T-helper 2 cell (primary cell): ENCODE measurements at places on chromosomes 11 and 22.

GRCh38 chr11:73652046-73652730 lies 5.8 kb downstream of the PLEKHB1 start:
- DNase-seq: no peak

DNA sequence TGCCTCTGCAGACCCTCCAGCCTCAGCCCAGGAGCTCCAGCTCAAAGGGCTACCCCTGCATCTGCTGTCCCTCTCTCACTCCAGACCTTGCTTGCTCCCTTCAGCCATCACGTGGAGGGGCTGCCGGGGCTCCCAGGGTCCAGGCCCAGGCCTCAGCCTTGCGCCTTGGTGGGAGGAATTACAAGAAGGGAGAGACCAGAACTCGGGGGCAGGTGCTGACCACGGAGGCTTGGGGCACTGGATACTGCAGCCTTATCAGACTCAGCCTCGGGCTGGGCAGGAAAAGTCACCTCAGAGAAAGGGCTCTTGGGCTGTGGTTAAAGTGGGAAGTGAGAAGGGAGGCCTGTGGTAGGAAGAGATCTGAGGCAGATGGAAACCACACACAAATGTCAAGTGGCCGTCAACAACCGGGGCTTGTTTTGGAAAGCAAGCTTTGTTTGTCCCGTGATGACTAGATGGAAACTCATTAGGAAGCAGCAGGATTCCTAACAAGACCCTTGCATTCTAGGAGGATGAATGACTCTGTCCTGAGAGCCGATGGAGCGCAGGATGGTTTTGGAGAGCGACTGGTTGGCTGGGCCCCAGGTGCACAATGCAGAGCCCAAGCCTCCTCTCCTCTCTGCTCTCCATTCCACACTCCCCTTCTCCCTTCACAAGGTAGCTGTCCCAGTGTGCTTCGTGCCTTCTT lies 1321.7 kb downstream of the TBC1D22A start:
- no peak for DNase-seq

- no peak for DNase-seq
Measured at GRCh38 chr11:32870676-32871075, 21.9 kb upstream of the QSER1 start.

DNA sequence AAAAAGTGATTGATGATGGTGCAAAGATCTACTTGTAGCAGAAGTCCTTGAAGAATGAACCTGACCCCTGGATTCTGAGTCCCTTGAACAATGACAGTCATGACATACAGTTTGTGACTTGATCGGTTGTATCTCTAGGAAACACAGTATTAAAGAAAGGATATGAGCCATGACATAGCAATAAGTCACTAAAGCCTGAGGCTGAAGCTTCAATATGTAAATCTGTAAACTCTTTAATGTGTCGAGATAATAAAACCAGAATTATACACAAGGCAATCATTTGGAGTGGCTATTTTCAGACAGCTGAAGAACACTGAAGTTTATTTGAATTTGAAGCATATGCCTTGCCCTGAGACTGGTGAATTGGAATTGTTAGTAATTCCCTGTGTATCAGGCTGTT lies 911.5 kb upstream of the RAG2 start:
- no peak for DNase-seq

DNA sequence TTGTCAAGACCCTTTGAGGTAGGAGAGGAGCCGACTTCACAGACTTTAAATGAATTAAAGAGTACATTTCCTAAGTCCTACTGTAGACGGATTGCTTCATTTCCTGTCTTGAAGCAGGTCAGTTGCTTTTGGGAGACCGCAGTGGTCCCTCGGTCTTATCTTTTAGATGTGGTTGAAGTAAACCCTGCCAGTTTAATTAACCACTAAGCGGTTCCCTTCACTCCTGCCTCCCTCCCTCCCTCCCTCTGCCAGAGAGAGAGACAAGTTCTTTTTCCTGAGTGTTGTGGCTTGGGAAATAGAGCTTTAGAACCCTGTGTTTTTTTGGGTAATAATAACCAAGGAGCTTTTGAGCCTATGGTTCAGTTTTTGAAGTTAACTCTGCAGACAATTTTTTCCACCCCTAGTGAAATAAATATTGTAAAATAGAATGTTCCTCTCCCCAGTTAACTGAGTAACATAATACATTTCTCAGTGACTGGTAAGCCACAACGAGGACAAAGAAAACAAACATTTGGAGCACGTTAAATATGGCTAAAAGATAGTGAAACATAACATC lies 147.5 kb downstream of the LDLRAD3 start:
- no peak for DNase-seq

- peak; percentile 85 for DNase-seq
Measured at GRCh38 chr11:66408488-66409214, 12.2 kb upstream of the NPAS4 start.

DNA sequence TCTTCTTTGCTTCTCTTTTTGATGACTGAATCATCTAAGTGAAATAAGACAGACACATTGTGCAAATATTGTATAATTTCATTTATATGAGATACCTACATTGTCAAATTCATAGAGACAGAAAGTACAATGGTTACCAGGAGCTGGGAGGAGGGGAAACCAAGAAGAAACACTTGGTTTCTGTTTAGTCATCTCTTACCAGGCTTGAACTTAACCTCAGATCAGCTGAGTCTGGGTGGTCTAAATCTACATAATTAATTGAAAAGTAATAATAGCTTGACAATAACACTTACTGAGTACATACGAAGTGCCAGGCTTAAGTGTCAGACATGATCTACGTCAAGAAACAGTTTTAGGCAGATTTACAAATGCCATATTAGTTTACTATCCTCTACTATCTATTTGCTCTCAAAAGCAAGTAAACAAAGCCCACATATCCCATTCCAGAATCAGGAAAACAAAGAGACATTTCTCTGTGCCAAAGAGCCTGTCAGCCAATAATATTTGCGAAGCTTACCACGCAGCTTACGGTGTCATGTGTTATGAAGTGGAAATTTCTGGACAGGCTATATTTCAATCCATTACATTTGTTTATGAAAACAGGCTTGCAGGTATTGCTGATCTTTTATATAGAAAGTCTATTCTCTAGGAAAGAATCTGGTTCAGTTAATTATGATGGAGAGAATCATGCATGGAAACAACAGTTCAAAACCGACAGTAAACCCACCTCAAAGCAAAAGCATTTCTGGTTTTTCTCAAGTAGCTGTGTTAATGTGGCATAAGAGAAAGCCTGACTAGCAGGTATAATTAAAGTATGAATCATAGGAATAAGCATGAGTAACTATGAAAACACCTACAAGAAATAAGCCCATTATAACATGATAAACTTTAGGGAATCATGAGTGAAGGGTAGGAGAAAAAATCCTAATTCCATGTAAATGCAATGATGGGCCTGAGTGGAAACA lies 2.7 kb upstream of the ARHGAP42 start:
- no peak for DNase-seq

- no peak for DNase-seq
Measured at GRCh38 chr11:60937144-60937527, 12.9 kb downstream of the TMEM132A start.

DNA sequence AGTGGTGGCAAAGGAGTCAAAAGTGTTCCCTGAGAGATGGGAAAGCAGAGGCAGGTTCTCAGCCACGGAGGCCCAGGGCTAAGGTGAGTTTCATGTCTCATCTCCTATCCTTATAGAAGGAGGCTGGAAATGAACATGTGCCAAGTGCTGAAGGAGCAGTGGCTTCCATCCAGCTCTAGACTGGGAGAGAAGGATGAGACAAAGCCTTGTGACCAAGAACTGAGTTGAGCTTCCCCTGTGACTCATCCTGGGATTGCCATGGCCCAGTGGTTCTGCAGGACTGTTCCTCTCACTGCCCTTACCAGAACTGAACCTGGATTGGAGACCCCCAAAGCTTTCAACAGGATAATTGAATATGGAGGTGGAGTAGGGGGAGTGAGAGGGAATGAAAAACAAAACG lies 16.7 kb upstream of the OR9Q1 start:
- DNase-seq: no peak

DNA sequence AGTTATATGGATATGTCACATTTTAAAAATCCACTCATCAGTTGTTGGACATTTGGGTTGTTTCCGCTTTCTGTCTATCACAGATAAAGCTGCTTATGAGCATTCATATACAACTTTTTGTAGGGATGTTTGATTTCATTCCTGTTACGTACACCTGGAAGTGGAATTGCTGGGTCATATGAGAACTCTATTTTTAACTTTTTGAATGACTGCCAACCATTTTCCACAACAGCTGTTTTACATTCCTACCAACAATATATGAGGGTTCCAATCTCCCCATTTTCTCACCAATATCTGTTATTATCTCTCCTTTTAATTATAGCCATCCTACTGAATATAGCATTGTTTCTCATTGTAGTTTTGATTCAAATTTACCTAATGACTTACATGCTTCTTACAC lies 172.0 kb downstream of the UVRAG start:
- DNase-seq: no peak

- DNase-seq: no peak
Measured at GRCh38 chr11:12118949-12119348, 8.6 kb downstream of the MICAL2 start.

DNA sequence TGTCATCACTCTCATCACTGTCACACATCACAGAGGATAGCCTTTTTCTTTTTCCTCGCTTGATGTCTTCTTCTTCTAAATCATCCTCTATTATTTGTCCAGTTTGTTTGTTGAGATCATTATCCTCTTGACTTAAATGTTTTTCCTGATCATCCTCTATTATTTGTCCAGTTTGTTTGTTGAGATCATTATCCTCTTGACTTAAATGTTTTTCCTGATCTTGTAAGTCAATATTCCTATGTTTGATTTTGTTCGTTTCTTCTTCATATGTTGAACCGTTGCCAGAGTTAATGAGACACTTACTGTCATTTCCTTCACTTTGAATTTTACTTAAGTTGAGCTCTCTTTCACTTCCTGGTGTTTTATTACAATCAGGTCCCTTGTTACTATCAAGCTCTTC lies 5.6 kb downstream of the CCDC82 start:
- DNase-seq: no peak

DNA sequence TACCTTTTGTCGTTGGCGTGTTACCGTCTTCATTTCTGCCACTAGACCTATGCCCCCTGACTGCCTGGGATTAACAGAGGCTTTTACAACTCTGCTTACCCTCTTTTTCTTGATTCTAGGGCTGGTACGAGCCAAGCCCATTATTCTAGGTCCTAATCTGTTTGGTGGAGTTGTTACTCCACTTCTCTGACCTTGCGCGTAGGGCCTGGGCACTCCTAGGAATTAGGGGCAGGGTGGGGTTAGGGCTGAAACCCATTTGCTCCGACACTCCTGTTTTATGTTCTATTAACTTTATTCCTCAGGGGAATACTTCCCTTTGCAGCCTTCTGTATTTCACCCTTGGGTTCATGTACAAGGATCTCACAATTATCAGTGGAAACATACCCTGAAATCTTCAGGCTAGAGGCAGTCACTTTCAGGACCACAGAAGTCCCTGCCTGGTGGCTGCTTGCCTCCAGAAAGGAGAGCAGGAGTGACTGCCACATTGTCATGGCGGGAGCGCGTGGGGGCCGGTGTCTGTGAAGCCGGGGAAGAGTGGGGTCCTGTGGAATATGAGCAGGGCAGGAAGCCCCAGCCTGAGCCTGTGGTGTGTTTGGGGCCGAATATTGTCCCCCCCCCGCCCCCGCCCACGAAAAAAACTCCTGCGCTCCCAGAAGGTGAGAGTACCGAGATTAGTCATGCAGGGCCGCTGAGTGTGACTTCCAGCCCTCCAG lies 731 bp upstream of the SLC37A2 start:
- no peak for DNase-seq
